ENCODE measurements at places on chromosomes 6 and 20. TPM values are rescaled to one million over a fixed set of nuclear protein-coding genes. Genes with fewer than 3 reads are reported as not detected.

DNA sequence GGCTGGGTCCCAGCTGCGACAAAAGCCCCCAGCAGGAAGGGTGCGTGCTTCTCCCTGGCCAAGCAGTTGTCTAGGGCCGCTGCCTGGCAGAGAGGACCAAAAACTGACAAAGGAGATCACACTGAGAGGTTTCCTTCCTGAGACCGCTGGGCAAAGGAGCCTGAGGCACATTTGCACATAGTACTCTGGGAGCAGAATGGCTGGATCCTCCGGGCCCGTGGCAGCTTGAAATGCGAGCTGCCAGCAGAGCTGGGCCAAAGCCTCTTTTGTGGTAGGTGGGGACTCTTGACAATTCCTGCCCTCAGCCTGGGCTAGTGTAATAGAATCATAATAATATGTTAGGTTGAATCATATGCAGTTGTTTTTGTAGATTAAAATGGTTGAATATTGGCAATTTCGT lies 33.1 kb upstream of the RNF8 start:
- no peak for DNase-seq

GRCh38 chr6:39951191-39951590 lies 16.9 kb upstream of the MOCS1 start:
- no peak for DNase-seq

The WFDC5 gene
- total RNA-seq: not detected

GRCh38 chr20:24996449-24997377 lies 4.2 kb upstream of the APMAP start:
- no peak for DNase-seq

The CGAS gene
- total RNA-seq: 0.92 TPM

DNA sequence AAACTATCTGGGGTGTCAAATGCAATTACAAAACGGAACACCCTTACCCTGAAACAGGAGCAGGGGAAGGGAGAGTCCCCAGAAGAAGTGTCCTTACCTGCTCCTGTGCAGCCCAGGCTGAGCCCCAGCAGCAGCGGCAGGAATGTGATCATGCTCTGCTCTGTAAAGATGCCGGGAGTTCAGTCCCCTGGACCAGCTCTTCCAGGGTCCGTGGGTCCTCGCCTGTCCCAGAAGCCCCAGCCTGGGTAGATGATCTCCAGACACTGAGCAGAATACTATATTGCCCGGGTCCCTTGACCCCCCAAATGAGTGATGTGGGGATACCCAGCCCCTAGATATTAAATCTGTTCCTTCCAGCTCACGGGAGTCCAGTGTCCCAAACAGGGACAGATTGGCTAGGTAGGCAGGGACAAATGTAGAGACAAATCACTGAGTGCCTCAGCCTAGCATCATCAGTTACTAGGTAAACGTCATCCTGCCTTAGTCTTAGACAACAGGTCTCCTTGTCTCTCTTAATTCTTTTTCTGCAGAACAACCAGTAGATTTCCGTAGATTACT lies at the start of gene HLA-DMB:
HLA-DMB (minus strand) TSS at position 373 of the 558 bp plus-strand sequence; CDS start at position 152, 221 bp downstream.
- no peak for DNase-seq

The FAM162B gene
- 3.8 TPM for total RNA-seq

GRCh38 chr6:28587746-28588075 lies 62.0 kb downstream of the GPX5 start:
- no peak for DNase-seq

GRCh38 chr20:33490934-33491656 lies 1.2 kb downstream of the CBFA2T2 start:
- no peak for DNase-seq

GRCh38 chr6:1873781-1874180 lies 264.1 kb downstream of the FOXC1 start:
- no peak for DNase-seq

The CST2 gene
- not detected for total RNA-seq

The GGTLC1 gene
- not detected for total RNA-seq

- DNase-seq: no peak
Observed at GRCh38 chr6:19332806-19333460, 504.2 kb upstream of the ID4 start.

- DNase-seq: peak; percentile 69
Observed at GRCh38 chr6:141562851-141563763, 569.6 kb upstream of the GJE1 start.

DNA sequence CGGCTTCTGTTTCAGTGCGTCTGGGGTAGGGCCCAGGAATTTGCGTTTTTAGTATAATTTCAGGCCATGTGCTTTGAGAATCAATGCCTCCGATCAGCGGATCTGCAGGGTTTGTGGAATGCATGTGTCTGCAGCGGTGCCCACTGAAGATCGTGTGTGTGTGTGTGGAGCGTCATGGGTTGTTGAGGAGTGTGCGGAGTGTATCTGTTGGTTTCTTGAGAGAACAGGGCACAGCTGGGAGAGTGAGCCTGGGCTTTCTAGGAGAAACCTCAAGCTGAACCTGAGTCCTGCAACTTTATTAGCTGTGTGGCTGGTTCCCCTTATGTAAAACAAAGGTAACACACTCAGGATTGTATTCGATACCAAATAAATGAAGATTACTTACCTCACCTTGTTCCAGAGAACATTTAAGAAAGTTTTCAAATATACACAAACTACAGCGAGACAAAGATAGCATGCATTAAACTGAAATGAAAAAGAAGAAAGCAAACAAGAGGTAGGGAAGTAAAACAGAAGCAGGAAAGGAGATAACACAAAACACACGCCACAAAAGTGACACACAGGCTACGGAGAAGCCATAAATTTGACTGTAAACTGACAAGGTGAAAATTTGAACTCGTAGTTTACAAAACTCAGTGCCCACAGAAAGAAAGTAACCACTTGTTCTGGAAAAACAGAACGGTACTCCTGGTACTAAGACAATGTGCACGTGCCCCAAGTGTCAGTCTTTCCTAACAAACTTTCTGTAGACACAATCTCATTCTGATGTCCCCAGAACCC lies 28.8 kb downstream of the PDE10A start:
- DNase-seq: no peak

The CST1 gene
- not detected for total RNA-seq

DNA sequence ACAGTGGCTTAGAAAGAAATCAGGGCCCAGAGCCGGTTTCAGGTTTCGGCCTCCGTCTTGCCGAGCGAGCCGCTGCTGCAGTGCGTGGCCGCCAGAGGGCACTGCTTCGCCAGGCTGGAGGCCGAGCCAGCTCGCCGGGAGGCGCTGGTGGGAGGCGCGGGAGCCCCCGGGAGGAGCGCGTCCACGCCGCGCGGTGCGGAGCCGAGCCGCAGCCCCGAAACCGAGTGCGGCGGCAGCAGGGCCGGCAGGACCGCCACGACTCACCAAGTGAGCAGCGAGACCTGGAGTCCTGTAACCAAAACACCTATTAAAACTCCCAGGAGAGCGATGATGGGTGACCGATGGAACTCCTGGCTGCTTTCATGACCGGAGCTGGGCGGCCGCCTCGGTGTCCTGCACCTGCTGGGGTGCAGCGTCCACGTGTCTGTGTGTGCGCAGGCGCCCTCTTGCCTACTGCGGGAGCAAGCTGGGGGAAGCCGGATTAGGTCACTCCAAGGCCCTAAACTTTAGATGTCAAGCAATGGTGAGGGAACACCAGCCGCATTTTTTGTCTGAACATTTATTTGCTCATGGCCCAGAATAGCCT lies 186.9 kb upstream of the UST start:
- DNase-seq: peak; percentile 89

The MMP24 gene
- 0.35 TPM for total RNA-seq

DNA sequence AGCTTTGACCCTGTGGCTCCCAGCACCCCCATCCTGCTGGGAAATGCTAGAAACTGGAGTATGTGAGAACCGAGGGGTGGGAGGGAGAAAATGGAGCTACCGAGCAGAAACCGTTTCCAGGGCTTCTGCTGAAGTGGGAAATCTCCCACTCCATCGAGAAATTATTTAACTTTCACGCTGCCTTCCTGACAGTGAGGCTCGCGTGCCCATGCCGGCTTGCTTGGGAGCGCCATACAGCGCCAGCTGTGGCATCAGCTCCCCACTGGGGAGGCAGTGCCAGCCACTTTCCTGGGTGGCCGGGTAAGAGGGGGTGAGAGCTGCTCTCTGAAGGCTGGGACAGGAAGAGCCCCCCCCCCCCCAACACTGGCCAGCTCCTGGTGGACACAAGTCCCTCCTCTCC lies 268.9 kb downstream of the TAF4 start:
- no peak for DNase-seq

The TSHZ2 gene
- 4.2 TPM for total RNA-seq

- DNase-seq: no peak
Observed at GRCh38 chr6:36169023-36170007, 27.2 kb upstream of the BRPF3 start.

DNA sequence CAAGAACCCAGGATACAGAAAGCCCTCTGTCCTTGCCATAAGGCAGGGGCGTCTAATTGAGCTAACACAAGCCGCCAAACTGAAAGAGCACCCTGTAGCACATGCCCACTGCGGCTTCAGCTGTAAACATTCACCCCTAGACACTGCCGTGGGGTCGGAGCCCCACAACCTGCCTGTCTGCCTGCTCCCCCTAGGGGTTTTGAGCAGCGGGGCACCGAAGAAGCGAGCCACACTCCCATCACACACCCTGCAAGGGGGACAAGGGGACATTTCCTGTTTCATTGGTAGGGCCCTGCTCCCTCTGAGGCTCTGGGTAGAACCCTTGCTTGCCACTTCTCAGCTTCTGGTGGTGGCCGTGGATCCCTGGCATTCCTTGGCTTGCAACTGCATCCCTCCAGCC lies 45.2 kb upstream of the BCLAF1 start:
- DNase-seq: no peak

DNA sequence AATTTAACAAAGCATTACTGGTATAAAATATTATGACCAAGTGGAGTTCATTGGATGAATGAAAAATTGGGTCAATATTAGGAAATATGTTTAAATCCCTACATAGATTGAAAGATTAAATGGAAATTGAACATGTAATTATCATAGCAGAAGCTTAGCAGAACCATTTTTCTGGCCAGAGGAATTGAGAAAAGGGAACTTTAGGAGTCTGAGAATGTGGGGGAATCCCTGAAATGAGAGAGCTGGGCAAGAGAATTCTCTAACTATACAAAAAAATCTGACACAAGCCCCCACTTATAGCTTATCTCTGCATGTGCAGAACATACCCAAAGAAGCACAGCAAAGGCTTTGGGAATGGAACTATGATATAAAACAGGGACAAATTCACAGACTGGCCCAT lies 67.4 kb upstream of the ARHGAP18 start:
- no peak for DNase-seq

The ULBP3 gene
- total RNA-seq: 1.4 TPM

The HDGFL1 gene
- not detected for total RNA-seq
